ENCODE measurements at places on chromosomes 5 and 9. TPM values are rescaled to one million over a fixed set of nuclear protein-coding genes. Genes with fewer than 3 reads are reported as not detected.

GRCh38 chr9:21965401-21965951 lies 28.7 kb downstream of the CDKN2A start:
- DNase-seq: no peak

The COX7C gene
- polyA plus RNA-seq: 1,085 TPM

DNA sequence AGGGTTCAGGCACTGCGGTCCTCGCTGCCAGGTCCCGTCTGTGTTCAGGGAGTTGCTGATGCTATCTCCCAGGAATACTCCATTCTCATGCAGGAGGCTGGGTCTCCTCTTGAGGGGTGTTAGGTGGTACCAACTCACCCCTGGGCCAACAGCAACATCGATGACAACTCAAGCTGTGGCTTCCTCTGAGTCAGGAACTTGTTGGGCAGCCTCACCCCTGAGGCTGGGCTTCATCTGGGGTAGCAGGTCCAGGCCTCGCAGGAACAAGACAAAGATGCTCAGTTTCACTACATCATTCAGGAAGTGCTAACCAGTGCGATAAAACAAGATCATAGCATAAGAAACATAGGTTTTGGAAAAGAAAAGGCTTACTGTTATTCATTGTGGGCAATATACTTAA lies 125.9 kb downstream of the SYK start:
- no peak for DNase-seq

GRCh38 chr9:31078175-31078574 lies 1306.3 kb upstream of the ACO1 start:
- DNase-seq: no peak

The ACTBL2 gene
- not detected for polyA plus RNA-seq

Measured in right renal pelvis (tissue), 4 donors.